NCI-H1694 treated with DMSO at 0.1 percent for 48 hours (cell line): ENCODE measurements at places on chromosomes 12 and 14.

- no peak for DNase-seq
These were observed 242.1 kb upstream of the FOXN3 start for GRCh38 chr14:89658977-89659670.

- no peak for DNase-seq
These were observed 477.0 kb downstream of the SOX5 start for GRCh38 chr12:23472329-23472971.

- no peak for DNase-seq
These were observed 34.2 kb upstream of the DEGS2 start for GRCh38 chr14:100193417-100194357.

DNA sequence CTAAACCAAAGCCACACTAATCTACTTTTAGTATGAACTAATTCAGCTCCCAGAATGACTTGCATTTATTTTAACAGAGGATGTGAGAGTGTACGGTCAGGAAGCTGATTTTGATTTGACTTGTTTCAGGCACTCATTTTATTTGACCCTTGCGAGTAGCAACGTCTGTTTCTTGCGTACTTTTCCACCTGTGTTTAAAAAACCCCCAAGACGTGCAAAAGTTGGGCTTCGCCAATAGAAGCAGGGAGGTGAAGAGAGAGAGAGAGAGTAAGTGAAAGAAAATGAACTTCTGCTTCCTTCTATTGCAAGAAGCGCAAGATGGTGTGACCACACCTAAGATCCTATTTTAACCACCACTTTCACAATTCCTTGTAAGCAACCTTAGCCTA, 6.7 kb upstream of the SLC15A4 start:
- DNase-seq: no peak

DNA sequence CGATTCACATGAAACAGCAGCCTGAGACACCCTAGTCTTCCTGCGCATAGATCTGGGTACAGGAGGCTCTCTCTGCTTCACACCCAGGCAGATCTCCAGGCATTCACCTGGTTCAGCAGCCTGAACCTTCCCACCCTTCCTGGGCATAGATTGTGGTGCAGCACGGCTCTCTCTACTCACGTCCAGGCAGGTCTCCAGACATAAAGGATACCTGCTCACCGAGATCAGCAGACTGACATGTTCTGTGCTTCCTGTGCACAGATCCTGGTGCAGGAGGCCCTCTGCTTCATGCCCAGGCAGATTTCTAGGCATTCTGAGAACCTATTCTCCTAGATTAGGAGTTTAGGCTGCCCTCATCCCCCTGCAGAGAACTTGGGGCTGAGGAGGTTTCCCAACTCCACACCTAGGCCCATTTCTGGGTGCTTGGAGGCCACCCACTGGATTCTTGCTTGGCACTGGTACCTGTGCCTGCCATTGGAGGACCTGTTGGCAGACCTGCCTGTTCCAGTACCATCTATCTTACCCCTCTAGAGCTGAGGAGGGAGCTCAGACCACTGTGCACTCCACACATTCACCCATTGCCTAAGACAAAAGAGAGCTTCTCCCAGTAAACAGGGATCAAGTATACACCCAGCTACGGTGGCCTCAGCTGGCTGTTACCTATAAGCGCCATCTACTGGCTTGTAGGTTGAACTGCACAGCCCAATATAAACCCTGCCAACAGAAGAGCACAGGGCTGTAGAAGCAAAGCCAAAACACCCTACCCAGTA, 28.0 kb upstream of the GARIN6 start:
- DNase-seq: peak; percentile 15

- DNase-seq: no peak
These were observed 378.4 kb downstream of the SEC23A start for GRCh38 chr14:38724621-38725020.

DNA sequence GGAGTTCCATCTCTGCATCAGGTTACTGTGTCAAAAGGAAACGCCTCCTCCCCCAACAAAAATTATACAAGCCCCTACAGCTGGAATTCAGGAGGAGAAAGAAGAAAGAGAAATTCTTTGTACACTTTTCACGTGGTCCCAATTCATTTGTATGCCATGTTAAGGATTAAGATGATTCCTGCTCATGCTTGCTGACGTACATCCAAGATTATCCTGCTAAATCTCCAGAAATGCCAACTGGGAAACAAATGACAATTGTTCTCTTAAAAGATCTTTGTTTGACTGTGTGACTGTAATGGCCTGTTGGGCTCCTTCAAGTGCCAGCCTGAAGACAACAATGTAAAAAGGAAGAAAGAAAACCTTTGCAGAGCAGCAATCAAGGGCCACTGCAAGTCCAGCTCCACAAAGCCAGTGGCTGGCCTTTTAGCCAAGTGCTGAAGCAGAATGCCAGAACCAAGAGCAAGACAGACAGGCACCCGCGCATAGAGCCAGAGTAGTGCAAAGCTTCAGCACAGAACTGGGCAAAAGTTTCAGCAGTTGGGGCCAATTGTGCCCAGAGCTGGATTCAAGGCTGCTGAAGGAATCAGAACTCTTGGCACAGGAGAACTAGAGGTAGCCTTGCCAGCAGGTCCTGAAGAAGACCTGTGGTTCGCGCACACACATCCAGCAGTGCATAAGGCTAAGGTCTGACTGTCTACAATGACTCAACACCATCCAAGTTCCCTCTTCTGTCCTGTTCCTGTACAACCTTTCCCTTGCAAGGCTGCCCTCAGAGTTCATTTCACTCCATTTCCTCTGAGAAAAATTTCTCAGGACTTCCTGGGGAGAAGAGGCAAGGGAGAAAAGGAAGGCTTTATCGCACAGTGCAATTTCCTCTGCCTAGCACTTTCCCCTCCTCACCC, 209.7 kb upstream of the BMP4 start:
- no peak for DNase-seq

DNA sequence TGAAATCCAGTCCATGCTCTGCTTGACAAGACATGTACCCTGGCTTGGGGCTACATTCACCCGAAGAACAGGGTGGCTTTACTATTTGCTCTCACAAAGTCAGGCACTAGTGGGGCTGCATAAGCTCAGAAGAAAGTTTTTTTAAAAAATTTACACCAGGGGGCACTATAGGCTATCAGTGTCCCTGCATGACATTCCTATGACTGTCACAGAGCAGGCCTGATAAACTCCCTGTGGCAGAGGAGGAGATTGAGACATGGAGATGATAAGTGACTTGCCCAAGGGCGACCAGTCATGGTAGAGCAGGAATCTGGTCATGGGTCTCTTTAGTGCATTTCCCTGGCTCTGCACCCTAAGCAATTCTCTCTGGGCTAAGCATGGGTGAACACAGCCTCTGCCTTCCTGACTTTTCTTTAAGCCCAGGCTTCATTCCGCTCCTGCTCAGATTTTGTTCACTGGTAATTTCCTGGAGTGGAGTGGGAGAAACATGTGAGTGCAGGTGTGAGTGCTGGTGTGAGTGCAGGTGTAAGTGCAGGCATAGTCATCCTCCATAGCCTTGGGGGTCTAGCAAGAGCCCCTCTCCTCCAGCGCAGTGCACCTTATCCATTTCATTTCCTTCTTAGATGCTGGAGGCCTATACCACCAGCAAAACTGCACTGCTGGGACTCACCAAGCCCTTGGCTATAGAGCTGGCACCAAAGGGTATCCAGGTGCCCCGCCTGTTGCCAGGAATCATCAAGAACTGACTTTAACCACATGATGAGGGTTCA, 91.6 kb downstream of the DHRS2 start:
- peak; percentile 19 for DNase-seq

DNA sequence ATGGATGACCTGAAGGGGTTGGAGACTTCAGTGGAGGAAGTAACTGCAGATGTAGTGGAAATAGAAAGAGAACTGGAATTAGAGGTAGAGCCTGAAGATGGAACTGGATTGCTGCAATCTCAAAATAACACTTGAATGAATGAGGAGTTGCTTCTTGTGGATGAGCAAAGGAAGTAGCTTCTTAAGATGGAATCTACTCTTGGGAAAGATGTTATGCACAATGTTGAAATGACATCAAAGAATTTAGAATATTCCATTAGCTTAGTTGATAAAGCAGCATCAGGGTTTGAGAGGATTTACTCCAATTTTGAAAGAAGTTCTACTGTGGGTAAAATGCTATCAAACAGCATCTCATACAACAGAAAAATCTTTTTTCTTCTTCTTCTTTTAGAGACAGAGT, 186.4 kb upstream of the PRKD1 start:
- DNase-seq: no peak

- DNase-seq: no peak
These were observed 9.8 kb upstream of the CLECL1 start for GRCh38 chr12:9742661-9743060.

DNA sequence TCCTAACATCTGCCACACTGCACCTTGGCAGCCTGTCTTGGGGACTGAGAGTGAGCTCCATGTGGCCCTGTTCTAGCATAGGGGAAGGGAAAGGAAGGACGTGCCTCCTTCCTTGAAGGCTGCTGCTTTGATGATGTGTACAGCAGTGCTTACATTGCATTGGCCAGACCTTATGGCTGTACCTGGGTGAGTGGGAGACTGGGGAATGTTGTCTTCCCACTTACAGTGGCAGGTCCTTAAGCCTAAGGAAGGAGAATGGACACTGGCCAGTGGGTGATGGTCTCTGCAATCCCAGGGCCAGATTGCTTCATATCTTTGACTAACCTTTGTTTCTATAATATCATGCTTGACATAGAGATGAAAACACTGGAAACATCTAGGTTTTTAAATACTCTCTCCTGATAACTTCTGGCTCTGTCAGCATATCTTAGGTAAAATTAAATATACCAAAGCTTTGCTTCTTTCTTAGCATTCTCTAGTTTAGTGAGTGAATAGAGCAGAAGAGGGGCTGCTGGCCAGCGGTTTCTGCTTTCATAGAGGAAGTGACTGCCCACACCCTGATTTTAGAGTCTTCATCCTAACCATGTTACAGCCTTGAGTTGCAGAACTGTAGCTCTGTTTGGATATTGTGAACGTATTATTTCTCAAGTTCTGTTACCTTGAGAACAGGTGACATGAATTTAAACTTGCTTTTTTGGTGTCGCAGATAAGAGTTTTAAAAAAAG, 27.2 kb downstream of the KLC1 start:
- DNase-seq: no peak

DNA sequence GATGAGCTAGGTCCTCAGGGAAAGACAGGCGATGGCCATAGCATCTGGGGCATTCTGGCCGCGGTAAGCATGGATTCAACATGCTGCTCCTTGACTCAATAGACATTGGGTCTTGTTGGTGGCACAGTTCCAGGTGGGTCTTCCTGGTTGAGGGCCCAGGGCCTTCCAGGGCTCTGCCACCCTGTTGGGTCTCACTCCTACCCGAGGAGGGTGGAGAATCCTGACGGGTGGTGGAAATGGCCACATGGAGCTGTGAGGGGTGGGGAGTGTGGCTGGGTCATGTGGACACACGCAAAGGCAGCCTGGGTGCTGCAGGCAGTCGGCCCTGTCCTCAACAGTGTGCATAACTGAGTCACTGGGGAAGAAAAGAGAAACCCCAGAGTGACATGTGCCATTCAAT, 148.1 kb downstream of the KIF26A start:
- DNase-seq: no peak

DNA sequence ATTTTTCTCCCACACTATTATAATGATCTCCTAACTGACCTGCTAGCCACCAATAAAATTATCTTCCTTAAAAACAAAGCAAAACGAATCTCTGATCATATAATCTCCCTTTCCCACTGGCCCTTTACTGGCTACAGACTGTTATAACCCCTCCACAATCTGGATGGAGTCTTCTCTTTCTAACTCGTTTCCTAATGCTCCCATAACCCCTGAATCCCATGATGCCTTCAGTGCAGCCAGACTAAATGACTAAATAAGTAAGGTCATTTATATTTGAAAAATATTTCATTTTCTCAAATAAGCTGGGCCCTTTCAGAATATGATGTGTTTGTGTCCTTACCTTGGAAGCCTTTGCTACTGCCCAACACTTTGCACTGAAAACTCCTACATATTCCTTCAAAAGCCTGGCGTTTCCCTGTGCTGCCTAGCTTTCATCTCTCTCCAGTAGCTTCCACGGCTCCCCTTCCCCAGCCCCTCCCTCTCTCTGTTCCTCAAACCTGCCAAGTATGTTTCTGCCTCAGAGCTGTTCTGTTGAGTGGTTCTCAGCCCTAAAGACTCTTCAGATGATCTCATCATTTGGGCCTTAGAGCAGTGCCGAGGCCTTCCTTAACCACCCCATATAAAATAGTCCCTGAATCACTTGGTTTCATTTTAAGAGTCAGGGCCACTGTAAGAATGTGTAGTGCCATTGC, 91.7 kb downstream of the MYRFL start:
- DNase-seq: no peak

- no peak for DNase-seq
These were observed 2.7 kb downstream of the ASIC1 start for GRCh38 chr12:50060120-50060468.

- DNase-seq: no peak
These were observed at the start of gene SELPLG for GRCh38 chr12:108633534-108634248. SELPLG (minus strand) TSS chr12:108633894; CDS start chr12:108624307, 9,587 bp downstream.

- DNase-seq: no peak
These were observed 20.9 kb downstream of the DMAC2L start for GRCh38 chr14:50333014-50333509.

GRCh38 chr12:49973361-49973830, 649 bp downstream of the AQP6 start:
- DNase-seq: no peak

GRCh38 chr12:2631653-2632350, 163.0 kb upstream of the FKBP4 start:
- DNase-seq: no peak

DNA sequence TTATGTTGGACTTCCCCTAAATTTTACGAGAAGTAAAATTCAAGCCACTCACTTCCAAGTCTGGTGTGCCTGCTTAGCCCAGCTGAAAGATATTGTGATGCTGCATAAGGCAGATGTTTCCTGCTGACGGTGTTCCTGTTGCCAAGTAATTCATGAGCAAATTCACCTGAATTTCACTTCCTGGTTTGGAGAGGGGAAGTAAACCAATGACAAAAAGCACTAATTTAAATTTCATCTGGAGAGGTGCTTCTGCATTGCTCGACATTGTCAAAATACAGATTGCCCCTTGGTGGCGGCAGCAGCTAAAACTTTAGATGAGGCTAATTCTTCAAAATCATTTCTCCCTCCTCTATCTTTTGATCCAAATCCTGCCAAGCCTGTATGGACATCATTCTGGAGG, 281.1 kb downstream of the AACS start:
- DNase-seq: no peak

GRCh38 chr12:88400302-88400701, 180.0 kb downstream of the KITLG start:
- no peak for DNase-seq

GRCh38 chr12:1798641-1799020, 21.7 kb upstream of the LRTM2 start:
- DNase-seq: no peak

DNA sequence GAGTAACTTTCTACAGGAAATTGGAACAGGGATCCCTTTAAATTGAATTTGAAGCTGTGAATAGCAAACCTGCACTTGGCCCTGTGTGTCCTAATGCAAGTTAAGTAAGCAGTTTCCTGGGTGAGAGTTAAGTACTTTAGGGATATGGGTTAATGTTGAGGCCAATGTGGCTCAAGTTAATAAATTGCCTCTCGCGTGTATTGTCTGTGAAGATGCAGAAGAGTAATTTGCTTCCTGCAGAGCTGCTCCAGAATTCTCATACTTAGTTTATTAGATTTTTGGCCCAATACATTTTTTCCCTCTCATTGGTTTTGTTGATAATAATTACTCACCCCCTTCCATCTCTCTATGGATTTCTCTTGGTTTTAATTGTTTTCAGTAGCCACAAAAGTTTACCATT, 86.5 kb downstream of the SLC25A47 start:
- no peak for DNase-seq
